CD4-positive, alpha-beta T cell treated with Interleukin-1 beta for 1 hour (primary cell): ENCODE measurements at places on chromosomes 3 and 15.
A peak's percentile ranks its signal among the peaks of the same experiment; 100 is the strongest.

DNA sequence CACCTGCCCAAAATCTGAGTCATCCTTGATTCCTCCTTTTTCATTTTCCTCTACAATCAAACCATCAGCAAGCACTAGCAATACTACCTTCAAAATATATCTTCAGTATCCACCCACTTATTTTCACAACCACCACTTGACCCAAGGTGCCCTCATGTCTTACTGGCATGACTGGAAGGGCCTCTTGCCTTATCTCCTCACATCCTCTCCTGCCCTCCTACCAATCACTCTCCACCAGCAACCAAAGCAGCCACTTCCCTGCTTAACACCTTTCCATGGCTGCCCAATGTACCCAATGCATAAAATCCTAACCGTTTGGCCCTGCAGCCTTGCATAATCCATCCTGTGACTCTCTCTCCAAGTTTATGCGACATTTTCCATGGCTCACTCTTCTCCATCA, 76.0 kb downstream of the MTHFS start:
- no peak for DNase-seq

GRCh38 chr3:25894101-25894500, 104.2 kb downstream of the OXSM start:
- no peak for DNase-seq

DNA sequence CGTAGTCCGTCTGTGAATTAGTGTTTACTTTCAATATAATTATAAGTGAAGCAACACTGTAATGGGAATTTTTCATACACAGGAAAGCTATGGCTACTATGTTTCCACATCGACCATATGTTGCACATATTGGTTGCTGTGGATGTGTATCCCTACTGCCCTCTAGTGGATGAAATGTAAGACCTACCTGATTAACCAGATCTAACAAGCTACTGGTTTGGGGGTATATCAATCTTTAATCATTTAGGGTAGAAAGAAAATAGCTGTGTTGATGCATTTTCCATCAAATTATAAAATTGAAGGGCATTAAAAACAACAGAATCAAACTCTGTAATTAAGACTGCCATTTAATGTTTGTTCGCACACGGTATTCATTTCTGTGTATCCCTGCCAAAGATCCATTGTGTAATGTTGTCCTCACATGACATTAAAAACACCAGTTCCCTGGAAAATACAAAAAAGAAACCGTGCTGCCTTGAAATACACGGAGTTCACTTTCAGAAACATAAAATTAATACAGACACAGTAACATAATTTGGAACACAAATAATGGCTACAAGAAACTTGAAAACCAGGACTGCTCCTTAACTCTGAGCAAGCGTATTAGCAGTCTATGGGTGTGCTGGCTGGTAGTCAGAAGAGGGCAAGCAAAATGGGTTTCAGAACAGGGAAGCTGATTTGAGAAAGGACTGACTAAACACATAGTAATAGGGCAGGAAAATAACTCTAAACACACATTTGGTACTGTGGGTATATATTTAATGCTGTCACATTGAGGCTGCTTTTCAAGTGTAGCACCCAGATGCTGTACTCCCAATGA, 125.1 kb downstream of the TIGIT start:
- DNase-seq, result peak; percentile 1

GRCh38 chr3:50675179-50676030, 678 bp downstream of the DOCK3 start:
- DNase-seq, result peak; percentile 40

DNA sequence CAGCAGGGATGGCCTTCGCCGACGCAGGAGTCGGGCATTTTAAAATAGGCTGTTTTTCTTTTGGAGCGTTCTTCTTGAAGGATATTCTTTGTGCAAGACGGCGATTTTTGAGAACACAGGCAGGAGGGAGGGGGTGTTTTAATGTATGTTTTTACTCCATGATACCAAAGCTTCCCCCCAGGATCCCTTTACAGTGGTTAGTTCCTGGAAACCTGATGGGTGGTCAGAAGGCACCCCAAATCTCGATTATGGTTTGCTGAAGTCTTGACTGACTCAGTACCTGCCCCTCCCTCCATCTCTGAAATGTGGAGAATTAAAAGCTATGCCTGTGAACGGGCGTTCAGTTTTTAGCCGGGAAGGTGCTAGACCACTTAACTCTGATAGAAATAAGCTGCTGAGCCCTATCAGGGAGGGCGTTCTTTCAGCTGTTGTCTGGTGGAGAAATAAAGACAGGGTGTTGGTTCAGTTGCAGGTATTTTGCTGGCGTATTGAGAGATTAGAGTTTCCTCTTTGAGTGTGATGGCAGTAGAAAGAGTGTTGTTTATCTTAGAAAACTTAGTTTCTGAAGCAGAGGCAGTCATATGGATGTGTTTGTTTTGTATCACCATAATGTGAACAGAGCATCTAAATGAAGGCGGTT, 3.4 kb downstream of the IGF1R start:
- no peak for DNase-seq

- DNase-seq, result no peak
These were observed 30.4 kb downstream of the SLC51A start for GRCh38 chr3:196246612-196247308.

- DNase-seq, result peak; percentile 55
These were observed 50.3 kb downstream of the CMTM8 start for GRCh38 chr3:32288819-32289218.

DNA sequence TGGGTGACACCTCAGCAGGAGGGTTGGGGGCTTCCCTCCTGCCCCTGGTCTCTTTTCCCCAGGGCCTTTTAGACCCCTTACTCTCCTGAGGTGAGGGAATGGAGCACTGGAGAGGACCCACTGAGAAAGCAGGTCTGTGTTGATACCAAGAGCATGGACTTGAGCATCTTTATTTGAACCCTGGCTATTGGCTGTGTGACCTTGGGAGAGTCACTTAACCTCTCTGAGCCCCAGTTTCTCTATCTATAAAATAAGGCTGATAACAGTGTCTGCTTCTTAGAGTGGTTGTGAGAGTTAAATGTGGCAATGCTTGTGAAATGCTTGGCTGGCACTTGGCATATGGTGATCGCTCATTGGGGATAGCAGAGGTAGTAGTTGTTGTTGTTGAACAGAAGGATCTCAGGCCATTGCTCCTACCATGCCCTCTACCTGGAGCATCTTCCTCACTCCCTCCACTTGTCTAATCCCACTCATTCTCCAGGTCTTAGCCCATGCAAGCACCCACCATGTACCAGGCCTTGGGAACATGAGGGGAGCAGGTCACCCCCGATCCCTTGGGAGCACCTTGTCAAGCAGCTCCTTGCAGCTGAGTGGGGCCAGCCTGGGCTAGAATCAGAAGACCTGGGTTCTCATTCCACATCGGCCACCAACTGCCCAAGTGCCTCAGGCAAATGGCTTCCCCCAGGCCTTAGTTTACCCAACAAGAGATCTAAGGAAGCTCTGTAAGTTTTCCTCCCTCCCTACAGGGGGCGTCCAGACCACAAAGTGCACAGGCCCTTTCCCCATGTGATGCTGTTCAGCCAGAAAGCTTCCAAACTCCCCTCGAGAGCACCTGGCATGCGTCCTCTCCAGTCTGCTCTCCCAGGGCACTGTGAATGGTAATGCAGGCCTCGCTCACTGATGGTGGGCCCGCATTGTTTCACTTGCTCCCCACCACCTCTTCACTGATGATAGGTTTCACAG, 96.7 kb downstream of the LSM3 start:
- peak; percentile 2 for DNase-seq

DNA sequence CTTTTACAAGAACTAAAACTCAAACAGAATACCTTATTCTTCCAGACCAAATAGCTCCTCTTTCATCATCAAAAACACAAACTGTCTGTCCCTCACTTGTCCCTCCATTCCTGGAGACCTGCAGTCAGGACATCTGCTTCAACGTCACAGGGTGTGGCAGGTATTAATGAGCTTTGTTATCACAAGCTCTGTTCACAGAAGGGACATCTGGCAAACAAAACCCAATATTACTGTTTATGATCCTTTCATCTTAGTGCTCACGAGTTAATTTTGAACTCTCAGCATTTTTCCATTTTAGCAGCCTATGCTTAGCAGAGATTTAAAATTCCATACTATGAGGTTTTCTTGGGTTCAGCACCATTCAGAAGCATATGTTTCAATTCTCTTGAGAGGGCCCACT, 32.9 kb downstream of the AP3S2 start:
- DNase-seq, result no peak

GRCh38 chr15:56390739-56391267, 25.6 kb downstream of the TEX9 start:
- DNase-seq, result no peak

GRCh38 chr3:45088543-45089358, 57.4 kb downstream of the CDCP1 start:
- no peak for DNase-seq

GRCh38 chr15:65996901-65997300, 127.6 kb downstream of the RAB11A start:
- DNase-seq, result no peak

DNA sequence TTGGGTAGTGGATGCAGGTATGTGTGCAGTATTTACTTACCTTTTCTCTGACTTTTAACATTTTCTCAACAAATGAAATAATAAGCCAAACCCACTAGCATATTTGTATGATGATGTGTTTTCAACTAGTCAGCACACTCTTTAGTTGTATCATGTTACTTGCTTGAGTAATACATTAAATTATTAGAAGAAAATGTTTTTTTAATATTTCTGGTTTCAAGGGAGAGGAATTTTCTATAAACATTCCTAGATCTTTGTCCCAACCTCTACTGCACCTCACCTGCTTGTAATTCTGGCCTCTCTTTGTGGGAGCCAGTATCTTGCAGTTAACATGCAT, 161.8 kb upstream of the CBLB start:
- DNase-seq, result no peak

GRCh38 chr15:60477164-60477563, 1.8 kb downstream of the ICE2 start:
- no peak for DNase-seq

- DNase-seq, result no peak
These were observed 141.2 kb downstream of the GMNC start for GRCh38 chr3:190721330-190721729.

DNA sequence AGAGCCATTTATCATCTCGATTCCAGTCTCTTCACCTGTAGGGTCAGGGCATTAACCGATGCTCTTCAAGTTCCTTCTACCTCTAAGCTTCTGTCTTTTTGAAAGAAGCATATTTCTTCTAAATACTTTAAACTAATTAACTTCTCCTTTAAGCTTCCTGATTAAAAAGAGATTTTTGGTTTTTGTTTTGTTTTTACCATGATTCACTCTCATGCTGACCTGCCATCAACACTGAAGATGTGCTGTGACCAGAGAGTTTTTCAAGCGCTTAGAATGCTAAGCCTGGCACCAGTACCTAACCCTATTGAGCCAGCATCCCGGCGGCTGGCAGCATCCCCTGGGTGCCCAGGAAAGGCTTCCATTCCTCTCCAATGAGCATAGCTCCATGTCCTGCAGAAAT, 89.3 kb downstream of the FOXP1 start:
- no peak for DNase-seq

DNA sequence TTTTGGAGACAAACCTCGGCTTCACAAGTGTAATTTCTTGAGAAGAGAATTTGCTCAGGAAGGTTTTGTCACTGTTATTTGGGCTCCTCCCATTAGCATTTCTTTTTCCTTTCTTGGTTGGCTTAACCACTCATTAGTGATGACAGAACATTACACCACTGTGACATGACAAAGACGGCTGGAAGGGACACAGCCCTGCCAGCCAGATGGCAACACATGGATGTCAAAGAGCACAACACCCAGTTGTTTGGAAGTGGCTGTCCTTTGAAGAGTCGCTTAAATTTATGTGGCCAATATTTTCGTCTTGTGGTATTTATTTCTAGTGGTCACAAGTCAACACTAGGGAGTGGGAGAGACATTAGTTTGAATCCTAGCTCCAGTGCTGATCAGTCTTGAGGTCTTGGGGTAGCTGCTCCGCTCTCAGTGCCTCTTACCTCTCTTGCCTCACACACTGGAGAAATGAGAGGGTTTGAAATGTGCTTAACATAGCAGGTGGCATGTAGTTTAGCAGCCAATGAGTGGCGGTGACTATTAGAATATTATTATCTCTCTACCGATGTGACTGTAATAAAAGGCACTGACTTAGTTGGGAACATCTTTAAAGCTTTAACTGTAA, 92.8 kb downstream of the FRMD4B start:
- no peak for DNase-seq

GRCh38 chr3:128598884-128599664, 51.5 kb downstream of the RPN1 start:
- no peak for DNase-seq

GRCh38 chr3:13873818-13874217, 6.1 kb downstream of the WNT7A start:
- DNase-seq, result no peak

DNA sequence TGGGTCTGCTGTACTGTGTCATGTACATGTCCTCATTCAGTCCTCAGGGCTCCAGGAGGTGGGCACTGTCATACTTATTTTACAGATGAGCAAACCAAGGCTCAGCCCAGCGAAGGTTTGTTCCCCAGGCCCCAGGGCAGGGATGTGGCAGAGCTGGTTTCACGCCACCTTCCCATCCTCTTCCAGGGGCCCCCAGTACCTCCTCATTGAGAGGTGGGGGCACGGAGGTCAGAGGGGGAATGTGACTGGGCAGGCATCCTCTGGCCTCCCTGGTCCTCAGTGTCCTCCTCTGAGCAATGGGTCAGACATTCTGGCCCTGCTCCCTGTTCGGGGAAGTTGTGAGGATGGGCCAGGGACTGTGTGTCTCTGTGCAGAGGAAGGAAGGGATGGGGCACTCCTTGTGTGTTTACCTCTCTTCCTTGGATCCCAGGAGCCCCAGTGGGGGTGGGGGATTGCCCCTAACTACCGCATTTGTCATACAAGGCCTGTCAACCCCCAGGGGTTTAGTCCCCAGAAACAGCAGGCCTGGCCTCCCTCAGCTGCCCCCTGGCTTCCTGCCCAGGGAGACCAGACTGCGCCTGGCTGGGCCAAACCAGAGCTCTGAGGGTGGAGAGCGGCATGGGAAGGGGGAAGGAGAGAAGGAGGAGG, 65.9 kb upstream of the LCTL start:
- DNase-seq, result no peak

GRCh38 chr3:128447561-128448013, 19.1 kb downstream of the DNAJB8 start:
- DNase-seq, result no peak

- no peak for DNase-seq
These were observed 667 bp downstream of the UMPS start for GRCh38 chr3:124730941-124731297.

- peak; percentile 58 for DNase-seq
These were observed 1.3 kb upstream of the TWF2 start for GRCh38 chr3:52240059-52240885.

DNA sequence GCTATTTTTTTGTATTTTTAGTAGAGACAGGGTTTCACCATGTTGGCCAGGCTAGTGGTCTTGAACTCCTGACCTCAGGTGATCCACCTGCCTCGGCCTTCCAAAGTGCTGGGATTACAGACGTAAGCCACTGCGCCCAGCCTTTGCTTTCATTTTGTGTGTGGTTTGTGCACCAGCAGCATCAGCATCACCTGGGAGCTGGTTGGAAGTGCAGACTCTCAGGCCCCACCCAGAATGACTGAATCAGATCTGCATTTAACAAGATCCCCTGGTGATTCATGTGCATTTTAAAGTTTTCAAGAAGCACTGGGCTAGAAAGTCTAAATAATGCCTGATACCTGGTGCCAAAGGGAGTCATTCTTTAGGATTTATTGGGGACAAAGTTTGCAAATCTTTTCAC, 73.4 kb upstream of the BNIP2 start:
- DNase-seq, result no peak
